ENCODE measurements at places on chromosomes 3 and 15.

DNA sequence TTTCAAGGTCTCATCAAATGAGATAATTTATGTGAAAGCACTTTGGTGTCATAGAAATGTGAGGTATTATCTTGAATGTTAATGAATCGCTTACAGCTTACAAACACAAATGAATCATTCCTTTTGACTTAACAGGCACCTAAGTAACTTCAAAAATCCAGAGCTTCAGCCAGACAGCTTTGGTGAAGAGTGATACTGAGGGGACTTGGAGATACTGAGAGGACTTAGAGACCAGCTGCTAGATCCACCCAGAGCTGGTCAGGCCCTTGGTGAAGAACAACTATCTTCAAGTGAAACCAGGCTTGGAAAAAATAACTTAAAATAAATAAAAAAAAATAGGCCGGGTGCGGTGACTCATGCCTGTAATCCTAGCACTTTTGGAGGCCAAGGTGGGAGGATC lies 16.2 kb upstream of the ZFYVE19 start:
- DNase-seq = no peak

DNA sequence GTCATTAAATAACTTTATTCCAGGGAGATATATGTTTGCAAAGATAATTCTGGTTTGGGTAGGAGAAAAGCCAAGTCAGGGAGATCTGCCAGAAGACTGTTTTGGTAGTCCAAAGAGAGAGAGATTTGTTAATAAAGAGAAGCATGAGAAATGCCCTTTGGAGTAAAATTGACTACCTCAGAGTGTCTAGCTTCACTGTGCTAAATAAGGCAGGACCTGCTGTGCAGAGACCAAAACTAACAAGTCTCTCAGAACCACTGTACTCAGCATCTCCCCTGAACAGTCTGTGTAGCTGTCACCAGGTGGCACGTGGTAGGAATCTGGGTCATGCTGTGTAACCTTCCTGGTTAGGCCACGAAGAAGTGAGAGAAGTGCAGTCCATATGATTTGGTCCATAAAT lies 31.6 kb upstream of the SLC35G2 start:
- no peak for DNase-seq

GRCh38 chr15:83206526-83207008 lies 1.1 kb downstream of the HDGFL3 start:
- no peak for DNase-seq

DNA sequence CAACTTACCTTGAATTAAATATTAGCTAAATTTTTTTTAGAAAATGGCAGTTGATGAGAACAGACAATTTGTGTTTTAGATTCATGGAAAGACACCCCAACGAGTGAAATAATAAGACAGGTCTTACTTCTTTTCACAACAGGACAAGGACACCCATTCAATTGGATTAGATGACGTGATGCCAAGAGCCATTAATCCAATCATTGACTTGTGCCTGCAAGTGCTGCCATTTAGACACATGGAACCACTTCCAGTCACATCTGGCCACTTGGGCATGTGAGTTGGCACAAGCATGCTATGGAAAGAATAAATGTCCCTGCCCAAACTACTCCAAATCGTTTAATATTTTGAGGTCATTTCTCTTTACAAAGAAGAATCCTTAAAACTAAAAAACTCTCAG lies 1308.8 kb downstream of the ROBO2 start:
- no peak for DNase-seq

All from H54 (cell line).